T-cell (primary cell): ENCODE measurements at places on chromosomes 2 and 18.

DNA sequence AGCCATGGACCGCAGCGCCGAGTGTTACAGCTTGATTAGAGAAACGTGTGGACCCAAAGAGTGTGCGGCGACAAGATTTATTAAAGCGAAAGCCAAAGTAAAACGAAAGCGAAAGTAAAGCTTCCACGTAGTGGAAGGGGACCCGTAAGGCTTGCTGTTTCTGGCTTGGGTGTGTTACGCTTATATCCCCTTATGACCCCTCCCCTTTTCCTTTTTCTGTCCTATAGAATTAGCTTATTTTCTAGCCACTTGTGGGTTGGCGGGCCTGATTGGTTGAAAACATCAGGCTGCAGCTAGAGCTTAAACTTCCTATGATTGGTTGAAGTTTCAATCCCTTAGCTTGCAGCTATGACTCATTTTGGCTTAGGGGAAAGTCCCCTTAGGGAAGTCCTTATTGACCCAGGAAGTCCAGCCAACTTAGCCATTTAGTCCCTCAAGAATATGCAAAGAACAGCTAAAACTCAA, 969.7 kb downstream of the DCDC2C start:
- no peak for DNase-seq

DNA sequence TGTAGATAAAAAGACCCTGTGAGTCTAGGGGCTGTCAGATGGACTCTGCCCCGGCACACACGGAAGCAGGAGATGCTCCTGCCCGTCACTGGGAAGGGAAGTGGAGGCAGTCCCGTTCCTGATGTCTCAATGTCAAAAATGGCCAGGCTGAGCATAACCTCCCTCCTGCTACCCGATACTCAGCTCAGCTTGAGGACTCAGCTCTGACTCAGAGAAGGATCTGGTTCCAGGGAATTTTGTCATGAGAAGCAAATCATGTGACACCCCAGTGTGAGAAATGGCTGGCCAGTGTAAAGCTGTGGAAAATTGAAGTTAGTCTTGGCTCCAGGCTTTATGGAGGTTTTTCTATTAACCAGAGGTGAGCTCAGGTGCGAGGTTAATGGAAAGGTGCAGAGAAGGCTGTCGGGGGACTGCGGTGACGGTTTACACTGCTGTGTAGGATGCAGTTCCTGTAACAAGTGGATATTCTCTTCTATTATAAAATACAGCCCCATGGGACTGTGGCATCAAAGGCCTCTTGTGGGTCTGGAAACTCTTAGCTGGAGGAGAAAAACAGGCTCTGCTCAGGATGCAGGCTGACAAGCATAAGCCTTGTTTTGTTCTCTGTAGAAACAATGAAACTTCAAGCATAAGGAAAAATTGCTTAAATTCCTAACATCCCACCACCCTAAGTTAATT, 24.7 kb upstream of the AGAP1 start:
- DNase-seq: no peak

DNA sequence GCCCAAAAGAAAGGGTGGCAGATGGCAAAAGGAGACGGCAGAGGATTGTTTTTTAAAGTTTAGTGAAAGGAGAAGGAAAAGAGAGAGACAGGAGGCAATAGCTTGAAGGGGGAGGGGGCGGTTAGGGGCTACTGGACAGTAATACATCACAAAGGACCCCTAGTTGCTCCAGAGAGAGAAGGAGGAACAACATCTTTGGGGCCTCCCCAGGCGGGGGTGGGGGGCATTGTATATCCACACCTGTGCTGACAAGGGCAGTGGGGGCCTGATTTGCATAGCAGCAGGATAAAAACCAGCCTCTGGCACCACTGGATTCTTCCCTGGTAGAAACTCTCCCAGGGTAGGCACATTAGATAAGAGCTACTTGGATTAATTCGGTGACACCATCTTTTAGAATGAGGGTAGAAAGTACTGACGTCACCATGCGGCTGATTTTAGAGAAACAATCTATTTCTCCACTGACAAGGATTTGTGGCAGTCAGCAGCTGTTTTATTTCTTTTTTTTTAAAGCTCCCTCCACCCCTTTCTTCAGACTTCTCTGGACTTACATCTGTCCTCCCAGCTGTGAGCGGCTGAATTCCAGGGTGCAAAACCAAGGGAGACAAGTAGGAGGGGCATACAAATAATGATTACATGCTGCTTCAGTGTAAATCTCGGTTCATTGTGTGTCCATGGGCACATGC, 199.8 kb upstream of the NRP2 start:
- no peak for DNase-seq

- DNase-seq: no peak
Observed at GRCh38 chr2:21966139-21966538, 842.4 kb downstream of the TDRD15 start.
